NCI-H82 (cell line): ENCODE measurements at places on chromosomes 7 and 10.

GRCh38 chr10:35642793-35643114 lies 658 bp upstream of the FZD8 start:
- no peak for DNase-seq

DNA sequence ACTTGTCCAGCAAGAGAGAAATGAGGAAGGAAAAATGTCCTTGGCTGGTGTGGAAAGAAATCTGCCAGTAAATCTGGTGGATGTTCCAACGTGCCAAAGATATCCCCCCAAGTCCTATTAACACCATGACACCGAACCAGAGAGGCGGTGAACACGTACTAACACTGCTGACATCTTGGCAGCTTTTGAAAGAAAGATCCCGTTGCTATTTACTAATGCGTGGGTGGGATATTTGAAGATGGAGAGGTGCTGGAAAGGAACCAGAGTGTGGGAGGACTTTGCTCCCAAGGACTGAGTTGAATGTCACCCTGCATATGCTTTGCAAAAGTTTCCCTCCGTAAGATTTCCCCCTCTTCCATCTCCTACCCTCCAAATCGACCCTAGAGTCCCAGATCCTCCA lies 7.9 kb downstream of the CCDC3 start:
- DNase-seq: no peak

- DNase-seq: no peak
Measured at GRCh38 chr7:21891291-21891690, 54.4 kb downstream of the CDCA7L start.

- DNase-seq: no peak
Measured at GRCh38 chr10:133277993-133278576, 1.4 kb upstream of the ADAM8 start.

DNA sequence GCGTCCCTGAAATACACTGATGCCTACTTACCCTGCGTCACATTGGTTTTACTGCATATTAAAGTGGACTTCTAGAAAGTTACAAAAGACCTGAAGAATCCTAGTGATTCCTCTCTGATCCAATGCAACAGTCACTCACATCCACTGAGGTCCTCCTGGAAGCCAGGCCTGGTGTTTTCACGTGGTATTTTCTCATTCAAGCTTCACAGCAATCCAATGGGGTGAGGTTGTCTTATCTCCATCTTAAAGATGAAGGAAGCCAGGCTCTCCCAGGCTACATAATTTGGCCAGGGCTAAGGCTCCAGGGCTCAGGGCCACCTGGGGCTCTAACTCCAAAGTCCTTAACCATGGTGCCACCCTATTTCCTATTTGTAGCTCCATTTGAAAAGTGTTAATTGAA lies 126.3 kb upstream of the SFMBT2 start:
- no peak for DNase-seq

GRCh38 chr10:24127516-24127915 lies 81.4 kb upstream of the KIAA1217 start:
- no peak for DNase-seq

DNA sequence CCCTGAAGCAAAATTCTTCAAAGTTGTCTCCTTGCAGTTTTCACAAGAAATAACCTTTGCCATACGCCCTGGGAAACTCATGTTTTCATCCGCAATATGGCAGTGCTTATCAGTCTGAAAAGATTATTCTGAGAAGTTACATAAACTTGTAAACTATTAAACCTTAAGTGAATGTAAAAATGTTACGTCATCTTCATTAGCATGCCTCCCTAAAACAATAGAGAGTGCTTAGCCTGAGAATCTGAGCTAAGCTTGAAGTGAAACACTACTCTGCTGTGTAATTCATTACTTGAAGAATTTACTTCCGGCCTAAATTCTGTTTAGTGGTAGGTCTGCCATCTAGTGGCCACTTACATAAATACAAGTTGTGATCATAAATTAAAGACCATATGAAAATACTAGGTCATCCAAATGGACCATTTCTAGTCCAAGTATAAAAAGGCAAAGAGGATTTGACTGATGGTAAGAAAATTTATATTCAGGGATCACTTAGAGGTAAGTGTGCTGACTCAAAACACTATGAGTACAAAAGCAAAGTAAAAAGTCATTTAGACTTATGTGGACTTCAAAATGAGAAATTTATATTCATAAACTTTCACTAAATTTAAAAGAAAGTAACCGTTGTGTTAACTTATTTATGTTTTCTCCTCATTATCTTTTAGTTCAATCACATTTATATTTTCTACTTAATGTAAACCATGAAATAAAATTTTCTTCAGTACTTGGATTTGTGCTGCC lies 745.1 kb upstream of the LRRTM3 start:
- DNase-seq: peak; percentile 61

DNA sequence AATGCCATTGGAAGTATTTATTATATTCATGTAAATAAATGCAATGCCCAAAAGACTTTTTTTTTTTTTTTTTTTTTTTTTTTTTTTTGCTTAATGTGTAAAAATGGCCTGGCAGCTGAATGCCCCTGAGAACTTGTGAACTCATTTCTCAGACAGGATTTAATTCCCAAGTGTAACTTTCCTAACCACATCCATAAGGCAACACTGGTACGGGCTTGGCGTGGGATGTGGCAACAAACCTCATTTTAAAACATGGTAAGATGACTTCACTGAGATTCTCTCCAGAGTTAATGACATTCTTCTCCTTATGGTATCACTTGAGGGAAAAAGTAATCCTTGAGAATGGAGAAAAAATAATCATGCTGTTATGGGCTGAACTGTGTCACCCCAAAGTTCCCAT lies 150.4 kb downstream of the DGKI start:
- DNase-seq: no peak

- DNase-seq: no peak
Measured at GRCh38 chr7:27430105-27430504, 187.5 kb downstream of the EVX1 start.

DNA sequence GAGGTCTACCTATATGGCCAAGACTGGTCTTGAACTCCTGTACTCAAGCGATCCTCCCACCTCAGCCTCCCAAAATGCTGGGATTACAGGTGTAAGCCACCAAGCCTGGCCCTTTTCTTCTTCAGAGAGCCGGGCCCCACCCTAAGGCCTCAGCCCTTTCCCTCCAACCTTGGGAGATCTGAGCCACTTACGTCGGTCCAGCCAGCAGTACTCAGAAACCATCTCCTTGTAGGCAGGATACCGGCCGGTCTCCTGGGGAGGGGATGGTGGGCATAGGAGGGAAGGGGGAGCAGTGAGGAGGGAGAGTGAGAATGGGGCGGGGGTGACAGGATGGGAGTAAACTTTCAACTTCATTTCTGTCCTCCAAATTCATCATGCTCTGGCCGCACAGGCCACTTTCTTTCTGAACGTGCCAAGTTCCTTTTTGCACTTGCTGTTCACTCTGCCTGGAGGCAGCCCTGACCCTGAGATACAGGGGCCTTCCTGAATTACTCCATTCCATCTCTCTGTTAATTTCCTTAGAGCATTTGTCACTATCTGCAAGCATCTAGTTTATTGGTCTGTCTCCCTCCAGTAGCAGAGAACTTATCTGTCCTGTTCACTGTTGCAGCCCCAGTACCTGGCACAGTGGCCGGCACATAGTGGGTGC lies 10.4 kb downstream of the PDZD7 start:
- no peak for DNase-seq

- no peak for DNase-seq
Measured at GRCh38 chr7:66905278-66905677, 15.7 kb upstream of the TMEM248 start.

DNA sequence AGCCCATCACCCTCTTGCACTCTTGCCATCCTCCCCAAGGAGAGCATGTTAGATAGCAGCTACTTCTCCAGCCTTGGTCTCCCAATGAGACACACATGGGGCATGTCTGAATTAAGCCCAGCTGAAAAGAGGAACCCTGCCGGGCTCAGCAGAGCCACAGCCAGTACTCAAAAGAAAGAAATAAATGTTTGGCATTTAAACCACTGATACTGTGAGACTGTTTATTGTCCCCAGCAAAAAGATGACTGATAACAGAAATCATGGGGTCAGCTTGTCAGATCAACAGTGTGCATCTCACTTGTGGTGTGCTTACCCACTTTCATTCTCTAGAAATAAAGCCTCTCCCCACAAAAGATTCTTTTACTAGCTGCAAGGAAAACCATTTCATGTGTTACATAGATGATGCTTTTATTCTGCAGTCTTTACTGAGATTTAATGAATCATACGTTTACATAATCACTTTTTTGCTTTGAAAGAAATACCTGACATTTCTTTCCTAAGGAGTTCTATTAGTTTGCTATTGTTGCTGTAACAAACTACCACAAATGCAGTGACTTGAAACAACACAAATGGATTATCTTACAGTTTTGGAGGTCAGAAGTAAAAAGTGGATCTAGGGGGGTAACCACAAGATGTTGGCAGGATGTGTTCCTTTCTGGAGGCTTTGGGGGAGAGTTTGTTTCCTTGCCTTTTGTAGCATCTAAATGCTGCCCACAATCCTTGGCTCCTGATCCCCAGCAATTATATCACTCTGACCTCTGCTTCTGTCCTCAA lies 20.9 kb downstream of the ANKRD7 start:
- DNase-seq: no peak

GRCh38 chr10:34313353-34313752 lies 501.7 kb downstream of the PARD3 start:
- DNase-seq: no peak

- DNase-seq: peak; percentile 61
Measured at GRCh38 chr7:12570534-12571461, at the start of gene SCIN. Gene SCIN (plus strand): TSS chr7:12570720. CDS start chr7:12570787, 67 bp downstream.
